ENCODE measurements at places on chromosomes 5 and 9.

- DNase-seq, result peak; percentile 1
Measured at GRCh38 chr9:124551472-124552272, 44.5 kb upstream of the NR5A1 start.

DNA sequence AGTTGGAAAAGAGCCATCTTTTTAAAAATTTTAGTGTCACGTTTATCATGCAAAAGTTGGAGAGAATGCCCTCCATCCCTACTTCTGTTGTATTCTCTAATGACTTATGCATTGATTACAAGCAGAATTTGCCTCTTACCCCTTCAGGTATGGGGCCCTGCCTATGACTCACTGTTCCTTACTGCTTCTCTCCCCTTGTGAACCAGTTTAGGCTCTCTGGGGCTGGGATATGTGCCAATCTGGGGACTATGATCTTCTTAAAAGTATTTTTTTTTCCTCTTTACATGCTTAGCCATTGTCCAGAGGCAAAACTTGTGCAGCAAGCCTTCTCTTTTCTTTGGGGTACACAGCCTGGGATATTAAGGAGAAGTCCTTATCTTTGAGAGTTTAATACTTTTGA, 37.4 kb downstream of the CAMK4 start:
- no peak for DNase-seq

DNA sequence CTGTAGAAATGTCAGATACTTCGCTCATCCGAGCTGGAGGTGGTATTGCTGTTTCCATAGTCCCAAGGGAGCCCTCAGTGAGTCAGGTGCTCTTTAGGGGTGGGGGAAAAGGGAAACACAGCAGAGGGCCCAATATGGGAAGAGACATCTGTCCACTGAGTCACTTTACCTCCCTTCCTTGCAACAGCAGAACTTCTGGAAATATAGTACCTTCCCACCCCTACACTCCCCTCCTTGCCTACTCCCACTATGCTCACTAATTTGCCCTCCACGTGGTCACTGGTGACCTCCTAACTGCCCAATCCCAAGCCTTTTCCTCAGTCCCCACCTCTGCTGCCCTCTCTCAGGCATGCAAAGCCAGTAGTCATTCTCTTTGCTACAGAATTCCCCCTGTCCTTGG, 1.9 kb downstream of the HK3 start:
- no peak for DNase-seq

- DNase-seq, result no peak
Measured at GRCh38 chr5:166354332-166354731, 1937.1 kb upstream of the WWC1 start.

DNA sequence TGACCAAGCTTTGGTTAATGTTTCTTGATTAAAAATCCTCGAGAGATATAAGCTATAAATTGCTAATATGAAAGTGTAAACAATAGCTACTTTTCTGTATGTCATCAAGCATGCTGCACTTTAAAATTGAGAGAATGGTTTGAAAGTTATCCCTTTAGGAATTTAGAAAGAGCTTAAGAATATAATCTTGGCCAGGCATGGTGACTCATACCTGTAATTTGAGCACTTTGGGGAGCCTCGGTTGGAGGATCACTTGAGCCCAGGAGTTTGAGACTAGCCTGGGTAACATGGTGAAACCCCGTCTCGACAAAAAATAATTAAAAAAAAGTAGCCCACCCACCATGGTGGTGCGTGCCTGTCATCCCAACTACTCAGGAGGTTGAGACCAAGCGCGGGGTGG, 12.2 kb upstream of the MROH2B start:
- DNase-seq, result no peak

DNA sequence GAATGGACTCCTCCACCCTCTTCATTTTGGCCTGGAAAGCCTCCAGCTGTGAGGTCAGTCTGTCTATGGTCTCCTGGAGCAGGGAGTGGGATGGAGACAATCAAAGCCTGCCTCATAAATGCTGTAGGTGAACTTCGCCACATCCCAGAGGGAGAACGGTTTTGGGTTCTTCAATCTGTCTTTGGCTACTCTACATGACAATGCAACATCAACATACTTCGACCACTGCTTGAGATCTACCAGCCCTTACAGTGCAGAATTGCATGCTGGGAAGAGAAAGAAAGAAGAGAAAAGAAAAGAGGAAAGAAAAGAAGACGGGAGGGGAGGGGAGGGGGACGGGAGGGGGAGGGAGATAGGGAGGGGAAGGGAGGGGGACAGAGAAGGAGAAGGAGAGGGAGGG, 28.5 kb upstream of the ANXA6 start:
- no peak for DNase-seq

DNA sequence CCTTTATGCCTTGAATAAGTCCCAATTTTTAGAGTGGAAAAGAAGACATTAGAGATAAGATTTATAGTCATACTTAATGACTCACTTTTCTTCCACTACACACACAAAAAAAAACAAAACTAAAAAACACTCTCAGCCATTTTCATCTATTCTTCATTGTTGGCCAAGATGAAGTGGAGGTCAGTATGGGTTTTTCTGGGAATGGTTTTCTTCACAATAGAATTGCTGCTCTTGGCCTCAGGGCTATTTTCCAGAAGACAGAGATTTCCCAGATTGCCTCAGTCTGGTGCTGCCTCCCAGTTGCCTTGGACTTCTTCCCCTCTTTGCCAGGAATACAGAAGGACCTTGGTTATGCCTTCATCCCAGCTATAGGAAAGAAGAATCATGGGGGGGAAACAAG, 463.7 kb downstream of the TMEM232 start:
- DNase-seq, result no peak

- no peak for DNase-seq
Measured at GRCh38 chr5:1390861-1391600, 46.1 kb upstream of the CLPTM1L start.

DNA sequence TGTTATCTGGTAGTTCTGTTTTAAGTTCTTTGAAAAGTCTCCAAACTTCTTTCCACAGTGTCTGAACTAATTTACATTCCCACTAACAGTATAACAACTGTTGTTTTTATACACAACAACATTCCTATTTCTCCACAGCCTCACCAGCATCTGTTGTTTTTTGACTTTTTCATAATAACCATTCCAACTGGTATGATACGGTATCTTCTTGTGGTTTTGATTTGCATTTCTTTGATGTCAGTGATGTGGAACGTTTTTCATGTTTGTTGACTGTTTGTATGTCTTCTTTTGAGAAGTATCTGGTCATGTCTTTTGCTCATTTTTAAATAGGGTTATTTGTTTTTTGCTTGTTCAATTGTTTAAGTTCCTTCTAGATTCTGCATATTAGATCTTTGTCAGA, 12.6 kb upstream of the GRAMD2B start:
- no peak for DNase-seq

GRCh38 chr5:448061-448765, 5.2 kb downstream of the EXOC3 start:
- DNase-seq, result no peak

DNA sequence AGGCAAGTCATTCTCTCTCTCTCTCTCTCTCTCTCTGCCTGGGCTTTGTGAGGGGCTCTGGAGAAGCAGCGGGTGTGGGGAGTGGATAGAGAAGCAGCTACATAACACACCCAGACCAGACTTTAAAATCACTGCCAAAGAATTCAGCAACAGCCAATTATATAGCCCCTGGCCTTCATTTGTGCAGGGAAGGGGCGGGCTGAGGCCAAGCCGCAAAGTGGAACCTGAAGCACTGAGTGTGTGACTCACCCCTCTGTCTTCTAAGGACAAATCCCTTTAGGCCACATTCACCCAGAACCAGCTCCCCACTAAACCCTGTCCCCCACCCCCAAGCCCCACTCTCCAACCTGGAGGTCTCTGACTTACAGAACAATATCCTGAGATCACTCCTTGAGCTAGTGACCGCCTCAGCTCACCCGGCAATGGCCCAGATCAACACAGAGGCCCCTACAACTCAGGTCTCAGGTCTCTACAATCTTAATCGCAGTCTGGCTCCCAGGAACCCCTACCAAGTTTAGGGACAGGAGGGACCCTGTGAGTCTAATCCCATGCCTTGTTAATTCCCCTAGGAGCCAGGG, 6.0 kb downstream of the B4GALT1 start:
- DNase-seq, result no peak

- no peak for DNase-seq
Measured at GRCh38 chr9:81898851-81899250, 29.4 kb upstream of the SPATA31D4 start.

DNA sequence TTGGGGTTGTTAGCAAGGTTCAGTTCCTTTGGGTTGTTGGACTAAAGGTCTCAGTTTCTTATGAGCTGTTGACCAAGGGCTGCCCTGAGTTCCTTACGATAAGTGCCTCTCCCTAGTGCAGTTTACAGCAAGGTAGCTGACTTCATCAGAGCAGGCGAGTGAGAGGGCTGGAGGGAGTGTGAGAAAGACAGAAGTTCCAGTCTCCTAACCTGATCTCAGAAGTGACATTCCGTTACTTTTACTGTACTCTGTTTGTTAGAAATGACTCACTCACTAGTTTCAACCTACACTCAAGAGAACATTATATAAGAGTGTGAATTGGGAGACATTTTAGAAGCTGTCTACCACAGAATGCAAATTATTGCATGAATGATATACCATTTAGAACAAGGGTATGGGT, 21.2 kb upstream of the IL31RA start:
- no peak for DNase-seq

- no peak for DNase-seq
Measured at GRCh38 chr5:68315679-68316271, 100.2 kb downstream of the PIK3R1 start.

GRCh38 chr5:1887588-1888360, 5.0 kb upstream of the IRX4 start:
- no peak for DNase-seq

GRCh38 chr9:128163523-128164306, 3.6 kb downstream of the BBLN start:
- no peak for DNase-seq

GRCh38 chr5:168793841-168794837, 215.0 kb upstream of the PANK3 start:
- no peak for DNase-seq

GRCh38 chr9:89603767-89604665, 796 bp upstream of the GADD45G start:
- DNase-seq, result no peak

- no peak for DNase-seq
Measured at GRCh38 chr9:93890436-93890935, 64.7 kb downstream of the BARX1 start.

- no peak for DNase-seq
Measured at GRCh38 chr5:96254980-96255691, 177.9 kb downstream of the PCSK1 start.

GRCh38 chr9:99576002-99576401, 245.7 kb upstream of the NR4A3 start:
- DNase-seq, result no peak

DNA sequence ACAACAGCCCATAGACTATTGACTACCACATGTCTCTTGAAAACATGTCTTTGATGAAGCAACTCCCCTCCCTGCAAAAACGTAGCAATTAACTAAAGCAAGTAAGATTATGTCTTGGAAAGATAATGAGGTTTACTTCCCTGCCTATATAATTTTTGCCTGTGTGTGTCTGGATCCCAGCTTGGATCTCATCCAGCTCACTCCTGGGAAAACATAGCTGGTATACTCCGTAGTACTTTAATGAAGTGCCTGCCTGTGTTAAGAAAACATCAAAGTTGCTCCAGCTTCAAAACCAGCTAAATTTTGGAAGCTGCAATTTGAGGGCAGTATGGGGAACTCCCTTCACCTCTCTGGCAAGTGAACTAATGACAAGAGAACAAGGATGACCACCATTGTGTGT, 182.6 kb upstream of the C9orf72 start:
- no peak for DNase-seq

- DNase-seq, result no peak
Measured at GRCh38 chr5:21919414-21920022, 933.6 kb downstream of the CDH12 start.
